Activated effector memory CD4-positive, alpha-beta T cell treated with Interleukin-2 at 50 U/mL for 16 hours (primary cell): ENCODE measurements at places on chromosomes 12 and 14.
A peak's percentile ranks its signal among the peaks of the same experiment; 100 is the strongest.

- no peak for DNase-seq
Measured at GRCh38 chr14:103561381-103562178, 877 bp downstream of the BAG5 start.

GRCh38 chr12:6382982-6383381, 980 bp upstream of the LTBR start:
- no peak for DNase-seq

GRCh38 chr14:22184157-22184829, 404.7 kb downstream of the DAD1 start:
- DNase-seq = no peak

DNA sequence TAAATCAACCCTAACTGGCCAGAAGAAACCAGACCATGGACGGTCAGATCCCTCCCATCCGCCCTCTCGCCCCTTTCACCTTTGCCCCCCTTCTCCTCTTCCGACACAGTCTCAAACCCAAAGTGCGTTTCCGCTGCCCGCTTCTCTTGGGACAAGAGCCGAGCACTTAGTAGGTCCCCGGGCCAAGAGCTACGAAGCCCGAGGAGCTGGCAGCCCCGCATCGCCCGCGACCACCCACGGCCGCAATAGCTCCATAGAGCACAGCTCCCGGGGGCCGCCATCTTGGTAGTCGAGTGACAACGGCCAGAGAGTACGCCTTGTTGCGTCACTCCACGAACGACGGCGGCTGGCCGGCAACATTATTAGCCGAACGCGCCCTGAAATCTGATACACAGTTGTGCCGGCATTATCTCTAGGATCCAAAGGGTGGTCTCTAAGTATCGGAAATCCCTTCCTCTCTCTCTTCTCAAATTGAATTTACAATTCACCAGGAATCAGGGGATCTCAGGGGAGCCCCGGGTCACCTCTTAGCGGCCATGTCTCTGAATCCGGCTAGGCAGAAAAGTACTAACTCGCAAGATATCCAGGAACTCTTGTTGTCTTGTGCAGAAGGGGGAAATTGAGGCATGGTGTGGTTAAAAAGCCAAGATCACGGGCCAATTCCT, at the start of gene COQ5:
Gene COQ5 (minus strand): TSS at position 298 of the 665 bp plus-strand sequence. CDS start 17 bp downstream, at position 281.
- DNase-seq = peak; percentile 76

- DNase-seq = no peak
Measured at GRCh38 chr12:118038137-118038536, 21.6 kb downstream of the RFC5 start.

GRCh38 chr12:88172844-88173407, 30.8 kb downstream of the TMTC3 start:
- DNase-seq = no peak

DNA sequence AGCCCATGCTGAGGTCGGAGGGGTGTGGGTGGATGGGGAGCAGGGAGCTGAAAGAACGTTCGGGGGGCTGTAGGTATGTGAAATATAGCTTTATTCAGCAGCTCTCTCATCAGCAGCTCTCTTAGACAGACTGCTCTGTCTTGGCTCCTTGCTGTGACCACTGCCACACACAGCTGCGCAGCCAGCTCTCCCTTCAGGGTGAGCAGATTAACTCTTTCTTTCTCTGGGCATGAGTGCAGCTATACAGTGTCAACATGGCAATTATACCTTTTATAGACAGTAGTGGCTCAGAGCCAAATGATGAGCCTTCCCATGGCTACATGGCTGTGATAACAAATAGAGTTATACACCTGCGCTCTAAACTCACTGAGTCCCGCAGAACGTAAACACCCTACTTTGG, 137.7 kb upstream of the NEDD1 start:
- no peak for DNase-seq

- DNase-seq = no peak
Measured at GRCh38 chr12:109446869-109447268, 30.2 kb downstream of the KCTD10 start.

DNA sequence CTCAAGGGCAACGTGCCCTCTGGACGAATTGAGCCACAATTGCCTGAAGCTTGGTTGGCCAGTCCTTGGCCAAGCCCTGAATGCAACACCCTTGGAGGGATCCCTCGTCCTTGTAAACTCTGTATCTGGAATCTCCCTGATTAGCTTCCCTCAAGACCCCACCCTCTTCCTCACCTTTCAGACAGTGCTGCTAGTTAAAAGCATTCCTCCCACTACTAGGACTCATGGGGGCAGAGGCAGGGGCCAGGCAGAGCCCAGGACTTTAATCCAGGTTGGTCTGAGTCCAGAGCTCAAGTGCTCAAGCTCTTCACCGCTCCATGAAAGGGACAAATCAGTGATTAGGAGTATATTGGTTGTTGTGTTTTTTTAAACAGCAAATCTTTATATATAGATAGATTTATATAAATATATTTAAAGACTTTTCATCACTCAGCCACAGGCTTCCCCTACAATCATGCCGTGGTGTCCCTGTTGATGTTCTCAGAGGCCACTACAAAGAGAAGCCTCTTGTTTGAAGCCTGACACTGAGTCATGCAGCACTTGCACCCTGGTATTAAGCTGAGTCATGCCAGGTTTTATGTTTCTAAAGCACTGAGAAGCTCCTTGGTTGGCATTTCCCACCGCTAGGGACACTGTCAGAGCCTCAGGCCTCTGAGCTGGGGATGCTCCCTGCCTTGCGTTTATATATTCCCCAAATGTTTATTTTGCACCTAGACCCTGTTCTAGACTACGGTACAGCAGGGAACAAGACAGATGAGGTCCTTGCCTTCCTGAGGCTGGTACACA, 53.8 kb upstream of the GSC start:
- DNase-seq = no peak

- DNase-seq = no peak
Measured at GRCh38 chr14:95218472-95219193, 61.3 kb upstream of the DICER1 start.

- DNase-seq = no peak
Measured at GRCh38 chr12:57470286-57470969, 9.2 kb downstream of the ARHGAP9 start.

DNA sequence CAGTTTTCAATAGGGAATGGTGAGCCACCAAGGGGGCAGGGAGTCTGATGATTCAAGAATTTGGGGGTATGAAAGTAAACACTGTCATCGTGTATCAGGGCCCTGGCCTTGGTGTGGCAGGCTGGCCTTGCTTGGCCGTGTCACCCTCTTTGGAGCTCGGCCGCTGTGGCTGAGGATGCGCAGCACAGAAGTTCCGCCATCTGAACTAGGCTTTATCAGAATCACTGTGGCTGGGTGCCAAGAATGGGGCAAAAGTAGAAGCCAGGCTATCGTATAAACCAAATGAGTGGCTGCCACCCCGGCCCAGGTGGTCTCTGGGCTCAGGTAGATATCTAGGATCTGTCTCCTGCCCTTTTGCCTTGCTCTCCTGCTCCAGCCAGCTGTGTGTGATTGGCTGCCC, 137.4 kb downstream of the PAPOLA start:
- DNase-seq = no peak

- no peak for DNase-seq
Measured at GRCh38 chr12:110548678-110549077, 34.4 kb downstream of the PPTC7 start.

GRCh38 chr12:123861392-123861791, 99.3 kb downstream of the DNAH10 start:
- no peak for DNase-seq

- DNase-seq = no peak
Measured at GRCh38 chr12:94267921-94268471, 119.6 kb downstream of the PLXNC1 start.

GRCh38 chr12:111792155-111792855, 25.6 kb downstream of the ALDH2 start:
- no peak for DNase-seq

DNA sequence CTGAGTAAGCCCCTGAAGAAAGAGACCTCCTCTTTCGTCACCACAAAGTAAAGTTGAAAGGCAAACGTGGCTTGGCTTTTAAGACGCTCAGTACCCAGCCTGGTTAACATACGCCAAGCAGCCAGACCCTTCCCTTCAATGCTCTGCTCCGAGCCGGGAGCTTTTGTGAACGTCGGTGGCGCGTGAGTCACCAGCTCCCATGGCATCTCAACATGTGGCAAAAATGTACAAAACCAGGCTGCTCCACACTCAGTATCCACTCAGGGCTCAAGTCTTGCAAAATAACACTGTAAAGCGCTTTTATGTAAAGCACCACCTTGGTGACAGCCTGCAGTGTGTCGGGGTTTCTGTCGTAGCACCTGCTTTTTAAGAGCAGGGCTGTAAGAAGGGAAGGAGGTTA, 89.0 kb downstream of the SETD3 start:
- DNase-seq = no peak

GRCh38 chr12:64232196-64232595, 10.1 kb upstream of the KICS2 start:
- DNase-seq = no peak

DNA sequence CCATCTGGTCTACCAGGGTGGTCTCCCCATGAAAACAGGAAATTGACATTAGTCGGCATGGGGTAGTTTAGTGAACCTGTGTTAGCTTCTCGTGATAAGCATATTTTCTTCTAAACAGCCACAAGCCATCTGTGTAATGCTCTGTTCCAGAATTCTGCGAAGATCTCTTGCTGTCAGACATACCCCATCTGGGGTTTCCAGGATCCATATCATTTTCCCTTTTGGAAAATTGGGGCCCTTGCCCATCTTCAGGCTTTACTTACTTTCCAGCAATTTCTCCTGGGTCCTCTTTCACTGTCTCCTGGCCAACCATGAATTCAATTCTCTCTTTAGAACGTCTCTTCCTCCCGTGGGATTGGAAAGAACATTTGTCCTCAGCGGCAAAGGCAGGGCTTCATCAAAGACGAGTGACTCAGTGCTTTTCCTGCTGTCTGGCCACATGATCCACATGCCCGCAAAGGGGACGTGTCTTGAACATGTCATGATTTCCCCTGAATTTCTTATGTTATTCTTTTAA, 21.4 kb upstream of the NCOR2 start:
- DNase-seq = no peak

DNA sequence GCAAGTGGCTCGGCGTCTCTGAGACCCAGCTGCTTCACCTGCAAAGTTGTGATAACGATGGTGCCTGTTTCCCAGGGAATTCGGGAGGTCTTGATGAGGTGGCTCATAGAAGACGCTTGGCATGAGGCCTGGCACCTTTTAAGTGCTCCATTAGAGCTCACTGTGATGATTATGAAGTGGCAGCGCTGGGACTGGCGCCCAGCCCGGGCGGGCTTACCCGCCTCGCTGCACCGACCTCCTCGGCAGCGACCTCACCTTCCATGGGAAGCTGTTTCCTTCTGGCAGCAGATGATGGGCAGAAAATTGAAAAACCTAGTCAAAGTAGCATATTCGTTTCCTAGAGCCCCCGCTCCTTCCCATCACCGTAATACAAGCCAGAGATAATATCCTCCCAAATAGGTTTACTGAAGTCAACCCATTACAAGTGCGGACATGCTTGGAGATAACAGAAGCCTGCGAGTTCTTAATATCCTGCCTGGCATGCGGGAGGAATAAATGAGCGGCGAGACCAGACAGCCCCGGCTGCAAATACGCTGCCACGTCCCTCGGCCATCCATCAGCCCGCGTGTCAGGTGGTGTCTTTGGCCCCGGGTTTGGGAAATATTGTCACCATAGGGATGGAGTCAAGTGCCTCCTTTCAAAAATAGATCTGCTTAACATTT, 35.2 kb upstream of the DLK1 start:
- DNase-seq = no peak

GRCh38 chr12:57489157-57489641, 1.3 kb downstream of the MARS1 start:
- no peak for DNase-seq

DNA sequence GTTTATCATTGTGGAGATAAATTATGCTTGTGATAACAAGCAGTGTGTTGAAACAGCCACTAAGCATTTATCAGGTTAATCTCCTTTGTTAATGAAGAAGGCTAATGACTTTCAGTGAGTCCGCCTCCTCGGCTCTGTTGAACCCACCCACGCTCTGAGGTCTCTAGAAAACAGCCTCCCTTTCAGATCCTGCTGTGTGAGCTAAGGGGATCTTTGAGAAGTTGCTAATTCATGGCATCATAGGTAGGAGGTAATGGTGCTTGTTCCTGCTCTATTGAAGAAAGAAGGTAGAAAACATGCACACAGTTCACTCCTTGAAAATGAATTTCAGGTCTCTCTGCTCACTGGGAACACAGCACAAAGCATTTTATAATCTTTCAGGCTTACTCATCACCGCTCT, 483.9 kb downstream of the AACS start:
- DNase-seq = no peak

DNA sequence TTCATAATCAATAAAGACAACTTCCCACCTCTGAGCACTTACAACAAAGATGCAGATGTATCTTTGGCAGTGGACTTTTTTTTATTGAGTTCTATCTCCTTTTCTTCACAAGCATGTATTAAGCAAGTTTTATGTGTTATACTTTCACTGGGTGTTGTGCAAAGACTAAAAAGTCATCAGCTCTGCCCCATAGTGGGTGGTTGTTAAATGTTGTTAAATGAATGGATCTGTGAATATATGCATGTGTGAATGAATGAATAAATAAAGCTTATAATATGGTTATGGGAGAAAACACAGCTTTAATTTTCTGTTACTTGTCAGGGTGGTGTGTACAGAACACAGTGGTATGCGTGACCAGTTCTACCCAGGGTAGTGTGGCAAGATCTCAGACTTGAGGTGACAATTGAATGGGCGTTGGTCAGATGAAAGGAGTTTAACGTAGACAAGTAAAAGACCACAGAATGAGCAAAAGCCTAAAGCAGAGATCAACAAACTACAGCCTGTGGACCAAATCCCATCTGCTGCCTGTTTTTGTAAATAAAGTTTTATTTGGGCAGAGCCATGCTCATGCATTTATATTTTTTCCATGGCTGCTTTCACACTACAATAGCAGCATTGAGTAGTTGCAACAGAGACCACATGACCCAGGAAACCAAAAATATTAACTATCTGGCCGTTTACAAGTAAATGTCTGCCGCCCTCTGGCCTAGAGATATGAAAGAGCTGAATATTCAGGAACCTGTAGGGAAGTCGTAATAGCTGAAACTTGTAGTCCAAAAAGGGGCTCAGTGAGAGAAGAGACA, 207.4 kb upstream of the EEA1 start:
- DNase-seq = no peak

GRCh38 chr12:69027411-69027881, 94.5 kb upstream of the CPM start:
- no peak for DNase-seq

- DNase-seq = peak; percentile 28
Measured at GRCh38 chr14:96038920-96039632, at the start of gene C14orf132. Gene C14orf132 (plus strand): TSS chr14:96039362. CDS start chr14:96039501, 139 bp downstream.

GRCh38 chr12:130948751-130949150, 5.0 kb upstream of the ADGRD1 start:
- DNase-seq = no peak

GRCh38 chr12:1853716-1854115, 33.4 kb downstream of the LRTM2 start:
- DNase-seq = no peak

- DNase-seq = no peak
Measured at GRCh38 chr12:119620490-119620889, 26.9 kb downstream of the TMEM233 start.

DNA sequence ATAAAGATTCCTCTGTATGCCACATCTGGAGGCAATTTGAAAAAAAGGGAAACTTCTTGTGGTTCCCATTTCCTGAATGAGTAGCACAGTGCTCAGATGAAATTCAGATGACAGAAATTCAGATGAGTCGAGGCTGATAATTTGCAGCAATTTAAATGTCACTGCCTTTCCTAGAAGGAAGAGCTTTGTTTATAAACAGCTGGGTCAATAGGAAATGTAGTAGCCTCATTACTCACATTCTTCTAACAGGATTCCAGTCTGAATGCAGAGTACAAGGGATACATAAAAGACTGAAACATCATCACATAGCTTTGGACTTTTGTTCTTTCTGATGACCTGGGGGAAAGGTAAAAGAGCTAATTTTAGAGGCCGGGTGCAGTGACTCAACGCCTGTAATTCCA, 11.3 kb upstream of the DACT1 start:
- DNase-seq = no peak
